Stimulated activated CD8-positive, alpha-beta memory T cell treated with anti-CD3 and anti-CD28 coated beads, Interleukin-2, amount 100 ng/mL, for 1 hour (primary cell): ENCODE measurements at places on chromosomes 2 and 18.
A peak's percentile ranks its signal among the peaks of the same experiment; 100 is the strongest.

DNA sequence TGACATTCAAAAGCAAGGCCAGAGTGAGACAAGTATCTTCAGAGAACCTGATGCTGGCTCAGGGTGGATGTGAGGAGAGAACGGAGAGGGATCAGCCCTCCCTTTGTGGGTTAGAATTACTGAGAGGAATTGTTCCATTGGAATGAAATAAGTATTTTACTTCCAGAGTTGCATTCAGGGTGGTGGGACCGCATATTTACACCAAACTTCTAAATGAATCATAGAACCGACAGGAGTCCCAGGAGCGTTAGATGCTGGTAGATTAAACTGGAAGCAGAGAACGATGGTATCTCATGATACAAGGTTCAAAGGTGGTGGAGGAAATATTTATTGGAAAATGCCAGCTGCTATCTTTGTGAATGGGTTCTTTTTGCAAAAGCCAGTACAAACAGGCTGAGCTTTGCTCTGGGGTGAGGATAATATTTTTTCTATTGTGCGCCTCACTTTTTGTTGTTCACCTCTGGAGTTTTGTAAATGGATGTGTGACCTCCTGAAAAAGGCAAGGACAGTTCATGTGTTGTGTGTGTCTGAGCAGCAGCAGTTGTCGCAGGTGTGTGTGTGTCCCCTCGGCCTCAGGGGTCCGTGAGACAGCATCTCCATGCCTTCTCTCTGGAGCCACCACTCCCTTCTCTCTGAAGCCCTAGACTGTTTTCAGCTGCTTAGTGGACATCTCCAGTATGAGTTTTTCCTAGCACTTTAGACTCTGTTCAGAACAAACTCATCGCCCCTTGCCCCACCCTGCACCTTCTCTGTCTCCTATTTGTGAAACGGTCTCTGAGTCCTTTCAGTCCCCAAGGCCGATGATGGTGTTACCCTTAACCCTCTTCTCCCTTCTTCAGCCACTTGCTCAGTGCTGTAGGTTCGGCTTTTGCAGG lies 17.8 kb downstream of the MTCL1 start:
- no peak for DNase-seq

- DNase-seq = no peak
These were observed 45.5 kb upstream of the FZD5 start for GRCh38 chr2:207815254-207815653.

GRCh38 chr2:41483226-41483625 lies 564.6 kb upstream of the PKDCC start:
- DNase-seq = no peak

- no peak for DNase-seq
These were observed 247.6 kb downstream of the MEIS1 start for GRCh38 chr2:66682476-66682875.

- DNase-seq = no peak
These were observed 164.5 kb downstream of the PMAIP1 start for GRCh38 chr18:60064271-60064670.

DNA sequence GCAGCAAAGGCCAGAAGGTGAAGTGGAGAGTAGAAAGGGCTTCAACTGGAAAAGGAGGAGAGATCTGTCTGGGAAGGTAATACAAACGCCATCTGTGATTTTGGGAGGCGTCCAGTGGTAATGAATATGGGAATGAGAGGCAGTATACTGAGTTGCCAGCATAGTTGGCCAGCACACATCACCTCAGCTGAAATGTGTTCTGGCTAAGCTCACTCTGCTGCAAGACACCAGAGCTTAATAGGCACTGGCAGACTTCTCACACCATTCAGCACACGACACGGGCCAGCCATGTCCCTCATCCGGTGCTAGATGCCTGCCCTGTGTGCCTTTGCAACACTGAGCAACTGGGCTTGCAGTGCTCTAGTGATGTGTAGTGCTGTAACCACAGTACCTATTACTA lies 277.1 kb downstream of the PIEZO2 start:
- no peak for DNase-seq

- DNase-seq = no peak
These were observed 97.8 kb upstream of the PMAIP1 start for GRCh38 chr18:59802031-59802430.

DNA sequence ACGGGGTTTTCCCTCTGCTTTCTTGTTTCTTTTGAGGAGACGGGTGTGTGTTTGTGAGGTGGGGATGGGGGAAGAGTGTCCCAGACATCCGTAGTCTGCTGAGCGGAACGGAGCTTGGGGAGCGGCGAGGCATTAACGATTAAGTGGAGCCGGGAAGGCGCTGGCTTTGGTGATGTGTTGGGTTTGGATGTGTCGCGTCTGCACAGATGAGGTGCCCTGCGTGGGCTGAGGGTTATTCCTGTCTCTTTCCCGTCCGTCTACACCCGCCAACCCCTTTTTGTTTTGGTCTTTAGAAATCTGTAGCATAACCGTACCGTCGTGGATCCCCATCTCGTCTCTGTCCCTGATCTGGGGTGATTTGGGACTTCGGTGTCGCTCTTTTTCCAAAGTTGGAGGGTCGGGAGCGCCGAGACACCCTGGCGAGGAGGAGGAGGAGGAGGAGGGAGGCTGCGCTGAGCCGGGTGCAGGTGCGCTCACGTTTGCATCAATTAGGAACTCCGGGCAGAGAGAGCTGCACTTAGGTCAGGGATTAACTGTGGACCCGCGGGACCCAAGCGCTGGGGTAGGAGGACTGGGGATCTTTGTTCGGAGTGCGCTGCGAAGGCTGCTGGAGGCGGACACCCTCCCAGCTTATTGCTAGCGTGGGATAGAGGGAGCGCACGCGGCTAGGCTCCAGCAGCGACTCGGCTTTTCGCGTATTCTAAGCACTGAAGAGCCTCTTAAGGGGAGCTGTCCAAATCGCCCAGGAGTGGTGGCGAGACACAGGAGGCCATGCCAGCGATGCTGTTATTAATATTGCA lies 720.3 kb downstream of the DPP10 start:
- DNase-seq = no peak

DNA sequence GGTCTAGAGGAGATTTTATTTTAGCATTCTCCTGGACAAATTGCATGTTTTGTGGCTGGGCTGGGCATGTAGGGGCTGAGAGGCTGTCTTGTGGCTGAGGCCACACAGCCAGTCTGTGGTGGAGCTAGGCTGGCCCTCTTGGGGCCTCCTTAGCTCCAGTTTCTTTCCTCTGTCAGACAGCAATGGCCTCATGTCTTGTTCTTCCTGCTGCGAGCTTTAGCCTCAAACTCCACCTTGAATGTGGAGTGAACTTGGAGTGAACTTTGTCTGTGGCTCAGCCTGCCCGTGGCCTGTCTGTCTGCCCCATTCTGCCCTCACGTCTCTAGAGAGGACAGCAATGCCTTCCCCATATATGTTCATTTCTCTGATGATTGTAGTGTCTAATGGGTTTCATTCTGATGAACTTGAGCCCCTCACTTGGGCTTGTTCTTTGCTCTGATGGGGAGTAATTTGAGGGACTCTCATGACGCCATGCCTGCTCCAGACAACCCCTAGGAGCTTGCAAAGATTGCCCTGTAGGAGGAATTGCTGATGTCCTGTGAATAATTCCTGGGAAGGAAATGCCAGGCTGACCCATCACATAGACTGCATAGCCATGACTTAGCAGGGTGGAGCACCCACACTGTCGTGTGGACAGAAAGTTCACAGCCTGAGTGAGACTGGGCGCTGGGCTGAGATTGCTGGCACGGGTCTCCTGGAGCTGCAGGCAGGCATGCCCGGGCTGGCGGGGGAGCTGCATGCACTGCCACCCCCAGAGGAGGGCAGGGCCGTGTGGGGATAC lies 42.6 kb downstream of the ASAP2 start:
- DNase-seq = no peak

GRCh38 chr18:44945888-44946401 lies 265.3 kb downstream of the SETBP1 start:
- no peak for DNase-seq

DNA sequence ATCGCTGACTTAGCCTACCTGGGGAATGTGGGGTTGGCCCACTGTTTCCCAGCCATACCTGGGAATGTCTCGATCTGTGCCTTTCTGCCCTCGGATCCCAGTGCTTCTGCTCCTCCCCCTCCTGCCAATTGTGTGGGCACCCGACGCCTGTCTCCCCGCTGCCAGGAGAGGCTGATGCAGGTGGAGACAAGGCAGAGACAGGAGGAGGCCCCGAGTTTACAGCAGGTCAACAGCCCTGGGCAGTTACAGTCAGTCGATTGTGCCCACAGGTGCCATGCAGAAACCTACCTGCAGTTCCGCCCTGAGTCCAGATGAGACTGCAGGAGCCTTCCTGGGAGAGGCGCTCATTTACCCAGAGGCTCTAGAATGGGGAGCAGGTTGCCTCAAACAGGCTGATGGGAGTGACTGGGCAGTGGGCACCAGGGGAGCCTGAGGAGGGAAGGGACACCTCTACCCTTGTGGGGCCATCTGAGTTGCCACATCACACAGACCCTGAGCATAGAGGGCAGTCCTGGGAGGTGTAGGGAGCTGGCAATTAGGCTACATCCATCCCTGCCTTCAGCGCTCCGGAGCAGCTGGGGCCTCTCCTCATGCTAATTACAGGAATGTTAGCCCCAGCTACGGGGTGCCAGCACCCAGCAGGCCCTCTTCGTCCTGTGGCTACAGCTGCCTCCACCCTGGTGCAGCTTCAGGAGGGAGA lies 300.1 kb downstream of the NDUFA10 start:
- no peak for DNase-seq

DNA sequence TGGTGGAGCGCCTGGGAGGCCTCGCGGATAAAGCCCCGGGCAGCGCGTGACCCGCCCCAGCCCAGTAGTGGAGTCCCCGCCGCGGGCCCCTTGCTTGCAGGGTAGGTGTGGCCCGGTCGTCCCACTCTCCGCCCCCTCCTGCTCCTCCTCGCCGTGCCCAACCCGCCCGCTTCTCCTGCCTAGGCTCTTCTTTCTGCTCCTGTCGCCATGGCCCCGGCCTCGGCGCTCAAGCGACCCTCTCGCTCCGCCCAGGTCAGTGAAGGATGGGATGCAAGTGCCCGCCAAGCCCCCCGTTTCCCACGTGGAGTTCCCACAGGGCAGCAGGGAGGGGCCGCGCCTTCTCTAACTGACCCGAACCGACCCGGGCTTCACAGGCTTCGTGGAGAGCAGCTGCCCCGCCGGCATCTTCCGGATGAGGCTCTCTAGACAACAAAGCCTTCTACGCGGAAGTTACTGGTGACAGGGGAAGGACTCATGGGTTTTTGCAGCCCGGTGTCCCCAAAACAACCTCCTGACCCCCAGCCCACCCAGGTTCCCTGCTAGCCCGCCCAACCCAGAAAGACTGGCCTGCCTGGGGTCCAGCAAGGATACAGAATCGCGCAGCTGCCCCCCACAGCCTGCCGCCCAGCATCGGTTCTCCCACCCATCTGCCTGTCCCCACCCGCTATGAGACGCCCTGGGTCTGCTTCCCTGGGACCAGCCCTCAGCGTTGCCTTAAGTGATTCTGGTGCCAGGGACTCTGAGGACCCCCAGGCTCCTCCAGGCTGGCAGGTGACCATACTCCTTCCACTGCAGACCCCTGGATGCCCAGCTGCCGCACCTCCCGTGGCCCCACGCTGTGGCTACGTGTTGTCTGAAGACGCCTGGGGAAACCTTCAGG lies 32.8 kb downstream of the TTC32 start:
- DNase-seq = peak; percentile 46

DNA sequence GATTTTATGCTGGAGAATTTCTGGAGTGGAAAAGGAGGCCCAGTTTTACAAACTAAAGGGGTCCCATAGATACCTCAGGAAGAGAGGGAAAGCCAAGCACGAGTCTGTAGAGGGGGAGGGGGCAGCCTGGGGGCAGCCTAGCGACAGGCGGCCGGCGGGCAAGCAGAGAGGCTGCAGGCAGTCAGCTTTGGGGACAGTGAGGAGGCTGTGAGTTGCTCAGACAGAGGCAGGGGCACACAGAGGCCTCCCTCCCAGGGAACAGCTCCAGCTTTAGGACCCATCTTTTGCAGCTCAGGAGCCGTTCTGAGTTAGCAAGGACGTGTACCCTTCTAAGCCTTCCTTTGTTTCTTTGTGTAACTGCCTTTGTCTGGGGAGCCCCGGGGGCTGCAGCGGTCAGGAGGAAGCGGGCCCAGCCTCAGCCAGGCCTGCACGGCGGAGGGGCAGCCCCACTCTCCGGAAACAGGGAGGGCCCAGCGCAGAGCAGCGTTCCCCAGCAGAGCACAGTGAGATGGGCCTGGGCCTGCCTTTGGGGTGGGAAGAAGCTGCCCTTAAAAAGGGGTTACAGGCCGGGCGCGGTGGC lies 41.1 kb upstream of the RALBP1 start:
- no peak for DNase-seq
